ENCODE measurements at places on chromosomes 1 and 21.

DNA sequence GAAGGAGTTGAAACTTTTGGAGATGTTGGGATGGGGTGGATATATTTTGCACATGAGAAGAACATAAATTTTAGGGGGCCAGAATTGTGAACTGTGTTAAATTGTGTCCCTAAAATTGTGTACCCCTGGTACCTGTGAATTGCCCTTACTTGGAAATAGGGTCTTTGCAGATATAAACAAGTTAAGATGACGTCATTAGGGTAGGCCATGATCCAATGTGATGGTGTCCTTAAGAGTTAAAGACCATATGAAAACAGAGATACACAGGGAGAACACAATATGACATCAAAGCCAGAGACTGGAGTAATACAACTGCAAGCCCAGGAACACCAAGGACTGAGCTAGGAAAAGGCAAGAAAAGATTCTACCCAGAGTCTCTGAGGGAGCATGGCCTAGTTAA is 24.0 kb downstream of the SCMH1 start:
- no peak for DNase-seq

- DNase-seq: no peak
Observed at GRCh38 chr21:38173276-38174035, 83.3 kb upstream of the KCNJ15 start.

GRCh38 chr21:37208741-37209225 is 58.4 kb downstream of the VPS26C start:
- no peak for DNase-seq

DNA sequence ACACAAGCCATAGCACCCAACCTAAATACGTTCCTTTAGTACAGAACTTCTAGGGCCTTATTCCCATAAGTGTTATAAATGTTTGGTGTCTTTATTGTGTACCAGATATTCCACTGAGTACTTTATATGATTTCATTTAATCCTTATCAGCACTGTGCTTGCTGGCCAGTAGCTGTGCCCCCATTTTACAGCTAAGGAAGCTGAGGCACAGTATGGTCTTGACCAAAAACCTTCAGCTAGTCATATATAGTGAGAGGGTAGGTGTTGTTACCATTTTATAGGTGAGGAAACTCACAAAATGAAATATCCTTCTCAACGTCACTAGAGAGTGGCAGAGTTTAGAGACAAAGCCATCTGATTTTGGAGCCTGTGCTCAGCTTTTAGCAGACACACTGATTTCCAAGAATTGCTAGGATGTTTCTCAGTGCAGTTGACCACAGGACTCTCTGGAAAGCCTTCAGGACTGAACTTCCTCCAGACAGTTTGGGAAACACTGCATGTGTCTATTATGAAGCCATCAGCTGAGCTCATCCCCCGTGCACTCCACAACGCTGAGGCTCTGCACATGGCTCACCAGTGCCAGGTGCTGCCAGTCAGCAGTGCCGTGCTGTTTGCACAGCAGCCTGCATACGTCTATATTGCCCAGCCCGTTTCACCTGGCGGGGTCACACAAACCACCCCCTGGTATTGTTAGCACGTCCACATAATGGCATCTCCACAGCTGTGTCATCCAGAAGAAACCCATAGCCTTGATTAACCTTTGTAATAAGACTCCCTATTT is 15.4 kb downstream of the NPPA start:
- no peak for DNase-seq

DNA sequence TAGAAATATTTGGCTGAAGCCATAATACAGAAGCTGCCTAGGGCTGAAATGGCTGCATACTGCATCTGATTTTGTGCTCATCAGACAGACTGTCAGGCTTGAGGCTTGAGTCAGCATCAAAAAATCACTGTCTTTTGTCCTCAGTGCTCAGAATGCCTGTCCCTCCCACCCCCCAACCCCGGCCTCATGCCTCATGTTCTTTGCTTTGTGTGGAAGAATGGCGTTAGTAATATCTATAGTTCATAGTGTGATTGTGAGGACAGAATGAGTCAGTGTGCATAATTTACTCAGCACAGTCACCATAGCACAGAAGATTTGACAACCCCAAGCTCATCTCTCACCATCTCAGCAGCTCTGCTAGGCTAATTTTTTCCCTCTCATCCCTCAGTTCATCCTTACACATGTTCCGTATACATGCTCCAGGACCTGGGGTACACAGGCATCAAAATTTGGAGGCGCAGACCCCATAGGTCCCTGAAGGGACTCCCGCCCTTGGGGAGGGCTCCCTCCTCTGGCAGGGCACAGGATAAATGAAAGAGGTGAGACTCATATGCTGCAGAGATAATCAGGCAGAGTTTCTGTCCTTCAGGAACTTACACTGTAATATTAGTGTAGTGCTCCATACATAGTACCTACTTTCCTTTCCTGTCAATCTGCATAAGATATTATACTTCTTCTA is 159.1 kb upstream of the C8B start:
- DNase-seq: no peak

GRCh38 chr1:233066087-233066486 is 115.7 kb downstream of the NTPCR start:
- DNase-seq: no peak

GRCh38 chr21:36097427-36098181 is 27.8 kb downstream of the CBR1 start:
- DNase-seq: no peak

DNA sequence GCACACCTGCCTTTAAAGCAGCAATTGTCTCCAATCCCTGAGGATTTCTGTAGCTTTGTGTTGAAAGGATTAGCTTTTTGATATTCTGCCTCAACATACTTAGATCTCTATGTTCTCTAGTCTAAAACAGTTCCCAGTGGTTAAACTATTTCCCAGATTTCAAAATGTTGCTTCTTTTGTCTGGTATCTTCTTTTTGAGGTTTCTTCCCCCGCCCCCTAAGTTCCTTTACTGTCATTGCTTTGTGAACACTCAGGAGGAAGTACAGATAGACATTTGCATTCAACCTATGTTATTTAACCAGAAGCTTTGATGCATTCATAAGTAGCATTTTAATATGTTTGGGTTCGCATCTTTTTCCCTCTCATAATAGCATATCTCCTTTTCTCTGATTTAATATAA is 33.5 kb downstream of the CYYR1 start:
- no peak for DNase-seq

GRCh38 chr1:71843012-71843411 is 439.3 kb downstream of the NEGR1 start:
- no peak for DNase-seq

- DNase-seq: no peak
Observed at GRCh38 chr1:86779308-86780191, 75.2 kb downstream of the SH3GLB1 start.

- no peak for DNase-seq
Observed at GRCh38 chr1:164495905-164496304, 63.1 kb upstream of the PBX1 start.

DNA sequence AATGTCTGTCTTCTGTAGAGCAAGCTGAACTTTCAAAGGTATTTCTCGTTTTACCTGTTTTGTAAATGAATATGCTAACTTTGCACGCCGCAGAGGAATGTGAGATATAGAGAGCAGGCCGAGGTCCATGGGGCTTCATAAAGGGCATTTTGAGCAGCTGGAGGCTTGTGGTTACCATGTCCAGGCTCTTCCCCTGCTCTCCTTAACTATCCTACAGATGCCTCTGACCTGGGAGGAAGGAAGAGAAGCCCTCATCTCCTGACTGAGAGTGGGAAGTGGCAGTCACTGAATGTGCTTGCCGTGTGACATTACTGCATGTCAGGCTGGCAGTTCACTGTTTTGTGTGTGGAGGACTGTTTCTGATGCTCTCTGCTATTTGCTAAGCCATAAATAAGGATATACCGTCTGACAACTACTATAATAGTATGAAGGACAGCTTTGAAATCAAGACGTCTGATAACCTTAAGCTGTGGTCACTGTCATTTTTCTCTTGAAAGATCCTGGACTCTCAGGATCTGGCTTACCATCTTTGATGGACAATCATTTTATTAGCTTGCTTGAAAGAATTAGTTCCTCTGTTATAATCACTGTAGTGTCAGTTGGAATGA is 92.2 kb downstream of the DYRK1A start:
- DNase-seq: no peak

DNA sequence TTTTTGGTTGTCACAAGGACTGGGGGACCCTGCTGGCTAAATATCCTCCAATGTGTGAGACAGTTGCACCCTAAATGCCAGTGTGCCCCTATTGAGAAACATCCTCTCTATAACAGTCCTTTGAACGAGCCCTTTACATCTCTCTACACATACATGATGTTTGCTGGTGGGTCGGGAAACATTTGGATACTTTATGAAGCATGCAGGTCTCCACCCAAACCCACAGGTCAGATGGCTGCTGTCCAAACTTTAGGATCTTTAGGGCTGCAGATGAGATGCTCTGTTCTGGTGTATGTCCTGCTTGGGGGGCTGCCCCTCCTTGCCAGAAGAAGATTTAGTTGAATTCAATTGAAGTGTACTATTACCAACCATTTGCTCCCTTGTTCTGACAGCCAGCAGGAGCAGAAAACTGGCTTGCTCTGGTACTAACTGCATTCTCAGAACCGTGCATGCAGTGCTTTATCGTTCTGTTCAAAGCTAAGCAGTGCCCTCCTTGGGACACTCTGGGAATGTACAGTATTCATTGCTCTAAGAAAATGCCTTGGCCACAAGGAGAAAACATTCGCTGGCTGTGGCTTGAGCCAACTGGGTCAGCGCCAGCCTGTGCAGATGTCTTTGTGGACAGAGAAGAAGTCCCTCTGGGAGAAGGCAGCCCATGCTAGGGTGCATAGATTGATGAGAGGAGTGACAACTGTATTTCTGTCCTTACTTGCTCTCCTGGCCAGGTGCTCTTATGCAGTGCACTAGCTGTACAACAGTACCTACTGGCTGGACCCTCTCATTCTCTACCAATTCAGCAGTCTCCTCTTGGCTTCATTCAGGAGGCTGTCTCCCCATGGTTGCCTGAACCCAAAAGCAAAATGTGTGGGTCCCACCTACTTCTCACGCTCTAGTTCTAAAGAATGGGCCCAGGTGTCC is 61.4 kb upstream of the DIRAS3 start:
- no peak for DNase-seq

Data from activated CD4-positive, alpha-beta T cell treated with anti-CD3 and anti-CD28 coated beads, Interleukin-2, amount 50 U/mL, for 4 hours (primary cell).